NCI-H2171 (cell line): ENCODE measurements at places on chromosomes 6 and 20.

DNA sequence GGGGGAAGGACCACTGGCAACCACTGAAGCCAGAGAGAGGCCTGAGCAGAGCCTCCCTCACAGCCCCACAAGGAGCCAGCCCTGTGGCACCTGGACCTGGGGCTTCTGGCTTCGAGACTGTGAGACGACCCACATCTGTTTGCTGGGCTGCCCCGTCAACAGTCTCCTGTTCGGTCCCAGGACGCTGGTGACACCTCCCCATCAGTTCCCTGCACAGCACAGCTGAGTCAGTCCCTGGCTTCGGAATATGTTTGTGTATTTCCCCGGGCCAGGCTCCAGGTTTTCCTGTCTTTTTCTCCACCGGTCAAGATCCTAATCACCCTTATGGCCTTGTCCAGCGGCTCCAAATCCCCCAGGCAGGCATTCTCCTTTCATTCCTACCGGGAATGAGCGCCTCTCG lies 46.4 kb upstream of the SMOC2 start:
- DNase-seq, result no peak

DNA sequence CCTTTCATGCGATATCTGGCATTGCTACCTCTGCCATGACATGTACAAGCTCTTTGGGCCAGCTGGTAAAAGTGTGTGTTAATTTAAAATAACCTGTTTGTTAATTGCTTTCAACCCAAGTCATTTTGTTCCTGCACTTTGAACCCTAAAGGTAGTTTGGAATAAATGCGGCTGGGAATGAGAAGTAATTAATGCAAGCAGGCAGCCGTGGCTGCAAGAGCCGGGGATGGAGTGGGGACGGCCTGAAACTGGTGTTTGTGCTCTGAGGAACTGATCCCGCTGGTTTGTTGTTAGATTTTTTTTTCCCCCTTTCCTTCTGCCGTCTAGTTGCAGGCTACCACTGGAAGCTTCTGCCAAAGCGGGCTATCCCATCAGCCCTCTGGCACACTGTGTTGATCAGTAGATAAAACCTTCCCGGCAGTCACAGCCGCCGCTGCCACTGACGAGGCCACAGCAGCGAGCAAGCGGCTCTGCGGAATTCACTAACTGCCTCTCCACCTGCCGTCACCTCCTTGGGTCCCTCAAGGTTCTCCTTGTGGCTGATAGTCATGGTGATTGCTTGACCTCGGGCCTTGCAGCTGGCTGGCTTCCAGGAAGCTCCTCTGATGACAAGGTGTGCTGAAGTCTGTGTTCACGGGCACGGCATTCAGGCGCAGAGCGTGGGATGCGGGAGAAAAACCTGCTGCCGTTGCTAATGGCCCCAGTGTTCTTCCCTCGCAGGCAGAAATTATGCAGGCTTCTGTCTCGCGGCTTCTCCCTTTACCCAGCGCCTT lies 315.9 kb downstream of the TFAP2A start:
- DNase-seq, result no peak

GRCh38 chr20:4567170-4567569 lies 154.5 kb upstream of the PRND start:
- no peak for DNase-seq

DNA sequence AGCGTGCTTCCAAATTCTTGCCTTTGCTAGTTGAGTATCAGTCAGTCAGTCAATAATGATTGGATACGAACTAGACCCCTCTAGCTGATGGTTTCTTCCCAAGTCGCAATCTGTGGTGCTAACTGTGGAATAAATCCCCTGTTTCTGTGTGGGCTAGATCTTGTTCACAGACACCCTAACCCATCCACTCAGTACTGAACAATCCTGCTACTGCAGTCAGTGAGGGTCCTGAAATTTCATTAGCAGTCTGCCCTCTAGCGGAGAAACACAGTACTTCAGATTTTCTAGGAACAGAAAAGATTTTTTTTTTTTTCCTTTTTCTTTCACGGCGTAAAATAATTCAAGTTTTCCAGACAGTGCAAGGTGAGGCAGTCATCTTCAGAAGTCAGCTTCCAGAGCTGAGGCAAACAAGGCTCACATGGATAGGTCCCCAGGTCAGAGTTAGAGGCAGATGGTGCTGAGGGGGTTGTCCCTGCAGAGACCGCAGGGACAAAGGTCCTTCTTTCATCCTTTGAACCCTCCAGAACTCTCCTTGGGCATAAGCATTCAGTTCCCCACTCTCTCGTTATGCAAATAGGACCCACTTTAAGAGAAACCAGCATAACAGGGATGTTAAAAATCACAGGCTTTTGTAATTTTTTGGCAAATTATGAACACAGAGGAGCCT lies 119.6 kb downstream of the SCML4 start:
- DNase-seq, result no peak

DNA sequence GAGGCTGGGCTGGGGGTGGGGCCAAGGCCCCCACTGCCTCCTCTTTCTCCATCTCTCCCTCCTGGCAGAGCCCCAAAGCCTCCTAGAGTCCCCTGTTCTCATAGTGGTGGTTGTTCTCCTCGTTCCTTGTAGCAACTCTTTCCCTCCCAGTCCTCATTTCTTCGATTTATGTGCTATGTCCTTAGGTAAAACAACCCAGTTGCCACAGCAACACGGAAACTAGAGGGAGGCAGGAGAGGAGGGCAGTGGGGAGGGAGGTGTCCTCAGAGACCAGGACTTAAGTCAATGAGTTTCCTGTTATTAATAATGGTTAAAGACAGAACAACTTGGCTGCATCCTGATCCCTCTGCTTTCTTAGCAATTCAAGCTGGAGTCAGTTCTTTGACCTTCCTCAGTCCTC lies 161.0 kb downstream of the INSM1 start:
- DNase-seq, result no peak
